EL (cell line): ENCODE measurements at places on chromosomes 12 and 14.

DNA sequence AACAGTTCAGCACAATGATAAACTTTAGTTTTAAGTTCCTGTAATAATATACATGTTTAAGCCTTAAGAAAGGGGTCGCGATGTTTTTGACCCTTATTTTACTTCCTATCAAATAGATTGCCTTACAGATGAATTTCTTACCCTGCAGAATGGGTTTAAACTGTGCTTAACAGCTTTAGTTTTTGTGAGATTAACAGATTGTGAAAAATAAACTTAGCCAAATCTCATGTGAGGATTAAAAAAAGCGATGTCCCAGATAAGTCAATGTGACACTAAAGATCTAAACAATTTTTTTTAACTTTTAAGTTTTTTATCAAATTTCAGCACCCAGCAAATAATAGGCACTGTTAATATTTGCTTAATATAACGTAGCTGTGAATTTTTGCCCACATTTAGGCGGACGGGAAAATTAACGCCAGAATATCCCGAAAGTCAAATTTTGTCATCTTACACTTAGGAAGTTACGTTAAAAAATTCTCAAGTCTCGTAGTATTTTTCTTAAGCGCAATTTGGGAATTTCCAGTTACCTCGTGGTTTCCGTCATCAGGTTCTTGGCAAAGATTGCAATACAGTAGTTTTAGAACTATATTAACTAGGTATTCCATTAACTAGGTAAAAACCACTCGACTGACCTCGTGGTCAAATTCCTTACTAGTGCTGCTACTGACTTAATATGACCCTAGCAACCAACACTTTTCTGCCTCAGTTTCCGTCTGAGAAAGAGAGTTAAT, 1.2 kb downstream of the HNRNPC start:
- no peak for DNase-seq

GRCh38 chr12:91460469-91460868, 277.9 kb upstream of the DCN start:
- DNase-seq = no peak

DNA sequence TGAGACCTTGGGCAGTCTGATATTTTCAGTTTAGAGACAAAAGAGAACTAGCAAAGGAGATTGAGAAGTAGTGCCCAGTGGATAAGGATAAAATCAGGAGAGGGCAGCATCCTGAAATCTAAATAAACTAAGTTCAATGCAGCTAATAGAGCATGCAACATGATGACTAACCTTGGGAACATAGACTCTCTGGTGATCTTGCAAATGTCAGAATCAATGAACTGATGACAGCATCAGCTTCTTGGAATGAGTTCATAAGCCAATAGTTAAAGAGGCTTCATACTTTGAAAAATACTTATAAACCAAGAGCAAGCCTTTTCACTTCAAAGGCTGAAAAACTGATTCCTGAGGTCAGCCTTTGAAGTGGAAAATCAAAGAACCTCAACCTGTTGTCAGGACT, 8.2 kb downstream of the TAS2R19 start:
- no peak for DNase-seq

- no peak for DNase-seq
These were observed 116.6 kb upstream of the PLEKHA5 start for GRCh38 chr12:19012965-19013364.

- DNase-seq = no peak
These were observed 340.5 kb downstream of the TMEM121 start for GRCh38 chr14:105866841-105867321.

- no peak for DNase-seq
These were observed 136.8 kb downstream of the ADGRD1 start for GRCh38 chr12:131090274-131091210.

DNA sequence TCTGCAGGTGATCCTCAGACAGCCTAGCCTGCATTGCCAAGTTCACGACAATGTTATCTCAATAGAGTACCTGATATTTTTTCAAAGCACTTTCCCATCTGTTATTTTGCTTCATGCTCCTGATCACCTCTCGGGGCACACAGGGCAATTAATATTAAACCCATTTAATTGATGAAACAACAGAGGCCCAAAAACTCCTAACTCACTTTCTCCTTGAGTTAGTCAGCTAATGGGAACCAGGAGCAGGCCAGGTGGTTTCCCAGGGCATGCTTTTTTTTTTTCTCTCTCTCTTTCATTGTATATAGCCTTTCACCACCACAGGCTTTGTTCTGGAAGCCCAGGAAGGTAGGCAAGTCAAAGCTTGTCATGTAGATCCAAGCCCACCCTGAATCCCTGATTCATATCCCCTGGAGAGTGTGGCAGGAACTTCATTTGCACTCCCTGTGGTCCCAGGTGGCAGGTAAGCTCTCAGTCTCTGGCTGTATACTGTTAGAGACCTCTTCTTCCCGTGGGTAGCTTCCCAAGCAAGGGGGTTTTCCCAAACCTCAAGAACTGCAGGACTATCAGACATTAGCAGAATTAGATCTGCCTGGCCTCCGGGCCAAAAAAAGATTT, 41.6 kb upstream of the MAP1LC3B2 start:
- DNase-seq = no peak

DNA sequence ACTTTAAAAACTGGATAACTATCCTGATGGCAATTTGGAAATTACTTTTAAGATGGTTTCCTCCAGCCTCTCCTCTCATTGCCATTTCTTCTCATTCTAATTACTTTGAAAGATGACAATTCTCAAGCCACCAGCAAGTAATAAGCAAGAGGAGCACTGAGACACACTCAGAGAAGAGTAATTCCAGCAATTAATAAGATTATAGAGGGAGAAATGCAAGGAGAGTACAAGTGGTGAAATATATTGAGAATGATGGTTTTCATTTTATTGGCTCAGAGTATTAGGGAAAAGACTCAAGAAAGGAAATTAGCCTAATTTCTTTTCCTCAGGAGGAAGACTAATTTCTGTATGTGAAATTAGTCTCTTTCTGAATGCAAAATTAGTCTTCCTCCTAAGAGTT, 20.5 kb upstream of the MSRB3 start:
- DNase-seq = no peak

- no peak for DNase-seq
These were observed 1.6 kb upstream of the CELA1 start for GRCh38 chr12:51348116-51348515.

GRCh38 chr12:66165141-66165540, 4.7 kb downstream of the TMBIM4 start:
- DNase-seq = no peak

GRCh38 chr12:123050331-123050831, 69.9 kb downstream of the ARL6IP4 start:
- peak; percentile 47 for DNase-seq
